ENCODE measurements at places on chromosomes 12 and 14. TPM values are rescaled to one million over a fixed set of nuclear protein-coding genes. Genes with fewer than 3 reads are reported as not detected.

DNA sequence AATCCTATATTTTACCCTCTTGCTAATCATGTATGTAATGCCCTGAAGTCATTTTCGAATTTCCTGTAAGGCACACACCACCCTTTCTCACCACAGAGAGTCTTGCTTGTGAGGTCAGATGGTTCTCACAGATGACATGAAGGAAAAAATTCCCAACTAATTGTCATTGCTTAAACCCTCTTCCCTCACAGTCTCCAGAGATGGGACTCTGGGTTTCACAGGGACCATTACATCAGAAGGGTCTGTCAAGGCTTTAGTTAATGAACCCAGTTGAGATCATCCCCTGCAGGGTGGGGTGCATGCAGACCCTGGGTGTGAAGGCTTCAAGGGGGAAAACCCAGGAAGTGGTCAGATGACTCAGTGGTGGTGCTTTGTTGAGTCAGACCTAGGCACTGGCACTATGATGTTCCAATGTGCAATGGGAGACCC lies 229.6 kb downstream of the BCAT1 start:
- DNase-seq: peak; percentile 93

DNA sequence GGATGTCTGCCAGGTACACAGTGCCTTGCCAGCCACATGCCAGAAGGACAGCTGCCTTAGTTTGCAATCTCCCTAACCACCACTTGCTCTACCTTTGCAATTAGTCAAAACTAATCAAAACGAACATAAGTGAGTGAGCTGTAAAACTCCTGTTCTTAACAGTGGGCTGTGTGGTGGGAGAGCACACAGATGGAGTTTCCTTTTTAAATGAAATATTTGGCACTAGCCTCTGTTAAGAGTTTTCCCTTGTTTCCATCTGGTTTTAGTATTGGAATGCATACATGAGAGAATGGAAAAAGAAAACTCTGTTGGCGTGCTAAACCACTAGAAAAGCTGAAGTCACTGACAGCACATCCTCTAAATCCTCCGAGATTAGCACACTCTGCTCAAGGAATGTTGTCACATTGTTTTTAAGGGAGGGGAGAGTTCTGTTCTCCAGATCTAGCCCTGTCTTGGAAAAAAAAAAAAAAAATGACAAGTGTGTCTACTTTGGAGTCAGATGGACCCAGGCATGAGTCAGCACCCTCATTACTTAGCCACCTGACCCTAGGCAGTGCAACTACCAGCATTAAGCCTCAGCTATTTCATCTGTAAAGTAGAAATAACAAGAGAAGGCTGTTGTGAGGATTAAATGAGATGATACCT lies 83.9 kb downstream of the STXBP6 start:
- no peak for DNase-seq

GRCh38 chr12:71704920-71705319 lies 19.0 kb downstream of the TMEM19 start:
- no peak for DNase-seq

DNA sequence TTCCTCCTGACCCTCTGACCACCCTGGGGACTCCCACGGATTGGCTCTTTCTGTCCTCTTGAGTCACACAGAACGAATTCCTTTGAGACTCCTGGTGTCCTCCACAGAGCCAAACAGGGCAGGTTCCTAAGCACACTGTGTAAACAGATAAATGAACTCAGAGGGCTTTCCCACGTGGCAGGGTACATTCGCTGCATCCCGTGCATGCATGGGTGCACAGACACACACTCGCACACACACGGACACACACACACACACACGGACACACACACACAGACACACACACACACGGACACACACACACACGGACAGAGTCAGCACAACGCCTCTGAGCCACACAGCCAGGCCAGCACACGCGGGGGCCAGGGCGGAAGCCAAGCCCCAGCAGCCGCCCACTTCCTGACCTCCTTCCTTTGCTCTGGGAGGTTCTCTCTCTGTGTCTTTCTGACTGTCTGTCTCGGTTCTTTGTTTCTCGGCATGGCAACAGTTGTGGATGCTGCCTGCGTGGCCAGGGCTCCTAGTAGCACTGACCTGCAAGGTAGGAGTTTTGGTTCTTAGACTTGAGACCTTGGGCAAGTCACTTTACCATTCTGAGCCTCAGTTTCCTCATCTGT lies 706 bp downstream of the CRACR2A start:
- DNase-seq: peak; percentile 90

DNA sequence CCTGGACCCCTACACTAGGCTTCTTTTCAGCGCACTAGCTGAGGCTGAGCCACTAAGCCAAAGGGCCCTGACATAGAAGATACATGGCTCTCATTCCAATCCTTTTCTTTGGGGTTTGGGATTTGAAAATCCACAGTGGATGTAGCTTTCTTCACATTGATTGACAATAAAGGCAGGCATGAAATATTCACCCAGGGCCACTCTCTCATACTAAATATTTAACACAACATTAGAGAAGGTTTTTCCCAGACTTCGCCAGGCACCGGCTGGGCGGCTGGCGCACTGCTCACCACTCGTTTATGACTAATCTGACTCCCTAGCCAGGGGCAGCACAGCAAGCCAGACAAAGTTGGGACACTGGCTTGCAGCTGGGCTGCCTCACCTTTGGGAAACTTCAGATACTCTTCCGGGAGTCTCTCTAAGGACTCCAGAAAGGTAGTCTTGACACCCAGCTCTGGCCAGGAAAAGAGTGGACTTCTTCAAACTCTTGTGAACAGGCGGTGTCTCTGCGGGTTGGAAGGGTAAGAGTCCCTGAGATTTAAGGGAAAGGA lies 699 bp upstream of the HOXC11 start:
- no peak for DNase-seq

DNA sequence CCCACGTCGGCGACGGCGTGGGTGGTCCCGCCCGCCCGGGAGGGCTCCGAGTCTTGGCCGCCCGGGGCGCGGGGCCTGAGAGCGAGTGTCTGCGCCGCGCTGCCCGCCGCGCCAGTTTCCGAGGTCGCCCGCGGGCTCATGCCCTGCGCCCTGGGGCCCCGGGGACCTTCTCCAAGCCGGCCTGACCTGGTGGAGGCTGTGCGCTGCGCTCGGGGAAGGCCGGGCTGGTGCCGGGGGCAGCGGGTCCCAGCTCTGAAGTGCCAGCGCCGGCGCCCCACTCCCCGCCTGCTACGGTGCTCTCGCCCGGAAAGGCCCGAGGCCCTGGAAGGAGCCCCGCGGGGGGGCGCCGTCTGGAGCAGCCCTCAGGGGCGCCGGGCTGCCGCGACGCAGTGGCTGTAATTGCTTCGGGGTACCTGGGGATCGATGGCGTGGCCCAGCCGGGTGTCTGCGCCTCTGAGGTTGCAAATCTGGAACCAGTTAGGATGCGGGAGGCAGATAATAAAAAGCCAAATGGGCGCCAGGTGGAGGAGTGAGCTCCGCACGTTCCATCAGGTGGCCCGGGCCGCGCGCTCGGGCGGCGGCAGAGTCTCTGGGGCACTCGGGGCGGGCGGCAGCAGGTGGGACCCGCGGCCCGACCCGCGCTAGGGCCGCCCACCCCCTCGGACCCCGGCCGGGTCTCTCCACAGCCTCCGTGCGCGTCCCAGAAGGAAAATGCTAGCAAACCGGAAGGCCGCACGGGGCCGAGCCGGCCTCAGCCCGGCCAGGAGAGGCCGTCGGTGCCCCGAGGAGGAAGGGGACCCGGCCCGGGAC lies 102.3 kb upstream of the DIO3 start:
- no peak for DNase-seq

- no peak for DNase-seq
These were observed 58.9 kb upstream of the FSCB start for GRCh38 chr14:44565968-44566367.

DNA sequence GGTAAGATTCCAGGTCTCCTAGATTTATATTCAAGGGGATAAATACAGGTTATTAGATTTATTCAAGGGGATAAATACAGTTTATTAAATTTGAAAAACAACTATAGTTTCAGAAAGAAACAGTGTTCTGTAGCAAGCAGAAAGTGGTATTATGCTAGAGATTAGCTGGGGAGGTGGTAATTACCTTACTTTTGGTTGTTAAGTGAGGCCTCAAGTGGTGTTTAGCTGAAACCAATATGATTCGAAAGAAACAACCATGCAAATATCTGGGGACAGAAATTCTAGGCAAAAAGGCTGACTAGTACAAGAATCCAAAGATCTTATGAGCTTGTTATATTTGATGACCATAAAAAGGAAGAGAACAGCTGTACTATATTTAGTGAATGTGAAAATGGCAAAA lies 6.2 kb downstream of the OR4N5 start:
- DNase-seq: no peak

Gene GARIN6
- not detected for total RNA-seq

DNA sequence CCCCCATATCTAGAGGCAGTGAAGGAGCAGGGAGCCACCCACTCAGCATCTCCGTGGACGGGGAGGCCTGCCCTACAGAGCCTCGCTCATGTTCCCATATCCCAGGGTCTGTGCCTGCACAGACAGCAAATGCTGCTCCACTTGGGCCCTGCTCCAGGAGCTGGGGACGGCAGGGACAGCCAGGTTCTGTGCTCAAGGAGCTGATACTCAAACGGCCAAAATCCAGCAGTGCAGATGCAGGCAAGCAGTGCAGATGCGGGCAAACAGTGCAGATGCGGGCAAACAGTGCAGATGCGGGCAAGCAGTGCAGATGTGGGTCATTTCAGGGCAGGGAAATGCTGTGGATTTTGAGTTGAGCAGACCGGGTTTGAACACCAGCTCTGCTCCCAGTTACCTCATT lies 6.2 kb upstream of the SERPINA12 start:
- no peak for DNase-seq

Gene RHEBL1
- total RNA-seq: 21.9 TPM

DNA sequence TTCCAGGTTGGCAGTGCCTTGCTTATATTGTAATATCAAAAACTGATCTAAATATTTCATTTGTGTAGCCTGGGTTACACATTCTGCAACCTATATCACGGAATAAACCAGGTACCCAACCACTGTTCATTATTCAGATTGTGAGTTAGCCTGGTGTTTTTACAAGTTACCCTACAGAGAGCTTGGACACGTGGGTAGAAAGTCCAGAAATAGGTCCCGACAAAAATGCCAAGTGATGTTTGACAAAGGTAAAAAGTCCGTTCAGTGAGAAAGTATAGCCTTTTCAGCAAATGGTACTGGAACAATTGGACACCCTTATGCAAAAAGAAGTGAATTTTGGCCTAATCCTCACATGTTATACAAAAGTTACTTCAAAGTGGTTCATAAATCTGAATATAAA lies 17.6 kb upstream of the EVL start:
- no peak for DNase-seq

GRCh38 chr14:23249824-23250223 lies 12.1 kb downstream of the RNF212B start:
- no peak for DNase-seq

Gene PTCSC3
- not detected for total RNA-seq

- DNase-seq: no peak
These were observed 469.8 kb downstream of the ZFP36L1 start for GRCh38 chr14:68322940-68323620.

Gene NTN4
- not detected for total RNA-seq

Gene GLTP
- 29.7 TPM for total RNA-seq

DNA sequence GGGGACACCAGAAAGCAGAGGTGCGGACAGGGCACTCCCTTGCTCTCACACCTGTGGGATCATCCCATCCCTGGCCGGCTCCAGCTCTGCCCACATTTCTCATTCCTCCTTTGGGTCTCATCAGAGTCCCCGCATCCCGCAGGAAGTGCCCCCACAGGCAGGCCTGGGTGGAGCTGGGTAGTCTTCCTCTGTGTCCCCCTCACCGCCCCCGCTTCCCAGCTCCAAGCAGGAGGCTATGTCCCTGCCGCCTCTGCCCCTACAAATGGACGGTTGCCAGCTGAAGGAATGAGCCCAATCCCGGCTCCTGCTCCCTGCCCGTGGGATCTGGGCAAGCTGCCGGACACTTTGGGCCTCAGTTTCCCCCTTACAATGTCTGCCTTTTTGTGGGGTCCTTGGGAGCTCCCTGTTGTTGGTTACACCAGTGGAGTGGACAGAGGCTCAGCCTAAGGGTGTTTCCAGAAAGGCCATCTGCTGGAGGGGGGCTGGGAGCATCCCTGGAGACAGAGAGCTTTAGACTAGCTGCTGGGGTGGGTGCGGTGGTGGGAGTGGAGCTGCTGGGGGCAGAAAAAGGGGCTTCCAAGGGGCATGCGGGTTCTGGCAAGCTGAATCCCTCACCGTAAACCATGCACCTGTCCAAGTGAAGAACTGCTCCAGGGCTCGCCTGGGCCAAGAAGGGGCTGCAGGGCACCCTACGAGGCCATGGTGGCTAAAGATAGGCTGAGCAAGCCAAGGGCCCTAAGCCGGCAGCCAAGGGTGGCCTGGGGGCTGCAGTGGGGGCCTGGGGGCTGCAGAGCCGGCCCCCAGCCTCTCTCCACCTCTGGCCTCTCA lies 7.9 kb upstream of the GPR132 start:
- no peak for DNase-seq

- no peak for DNase-seq
These were observed 48.6 kb downstream of the IRAK3 start for GRCh38 chr12:66237505-66238175.

DNA sequence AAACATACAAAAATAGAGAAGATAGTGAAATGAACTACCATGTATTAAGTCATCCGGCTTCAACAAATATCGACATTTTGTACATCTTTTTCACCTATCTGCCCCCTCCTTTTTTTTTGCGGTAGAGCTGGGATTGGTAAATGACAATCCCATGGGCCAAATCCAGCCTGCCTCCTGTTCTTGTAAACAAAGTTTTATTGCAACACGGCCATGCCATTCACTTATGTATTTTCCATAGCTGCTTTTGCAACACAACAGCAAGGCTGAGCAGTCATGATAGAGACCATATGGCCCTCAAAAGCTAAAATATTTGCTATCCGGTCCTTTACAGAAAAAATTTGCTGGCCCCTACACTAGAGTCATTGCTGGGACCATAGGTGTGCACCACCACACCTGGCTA lies 58.1 kb upstream of the PLEKHG3 start:
- DNase-seq: no peak

Gene OTX2
- total RNA-seq: not detected

Gene SLCO1C1
- total RNA-seq: not detected

GRCh38 chr14:103374121-103374520 lies 11.1 kb upstream of the MARK3 start:
- DNase-seq: no peak

GRCh38 chr12:11577658-11578260 lies 71.7 kb upstream of the ETV6 start:
- DNase-seq: no peak
